ENCODE measurements at places on chromosomes 1 and 21. TPM values are rescaled to one million over a fixed set of nuclear protein-coding genes. Genes with fewer than 3 reads are reported as not detected.

DNA sequence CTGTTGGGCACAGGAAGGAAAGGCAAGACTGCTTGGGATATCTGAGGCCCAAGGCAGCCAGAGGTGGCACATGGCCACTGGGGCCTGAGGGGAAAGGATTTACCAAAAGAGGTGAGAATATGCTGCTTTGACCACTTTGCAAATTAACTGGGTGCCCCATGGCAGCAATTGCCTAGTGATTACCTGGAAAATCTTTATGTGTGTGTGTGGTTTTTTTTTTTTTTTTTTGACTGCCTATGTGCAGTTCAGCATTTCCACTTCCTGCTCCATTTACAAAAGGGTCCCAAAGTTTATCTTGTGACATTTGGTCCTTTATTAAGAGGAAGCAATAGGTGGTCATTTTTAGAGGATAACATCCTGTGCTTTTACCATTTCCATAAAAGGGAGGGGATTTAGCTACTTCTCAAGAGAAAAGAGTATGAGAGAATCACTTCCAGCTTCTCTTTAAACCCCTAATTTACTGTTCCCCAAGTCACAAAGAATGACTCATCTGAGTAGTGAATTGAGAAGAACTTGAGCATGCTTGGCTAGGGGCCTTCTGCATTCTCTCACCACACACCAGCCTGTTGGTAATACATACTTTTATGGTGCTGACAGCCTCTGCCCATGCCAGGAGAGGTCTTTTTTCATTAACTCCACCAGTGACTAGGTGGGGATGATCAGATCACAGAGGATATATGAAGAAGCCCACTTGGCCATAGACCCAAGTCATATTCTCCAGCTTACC is 52.1 kb downstream of the SYDE2 start:
- DNase-seq, result no peak
- H3K27ac ChIP-seq, result no peak overlapping the region
- peaks cover 3% of the 10 kb centered on the region for H3K36me3 ChIP-seq
- no peaks in the 10 kb centered on the region for H3K27me3 ChIP-seq

- no peaks in the 10 kb centered on the region for H3K36me3 ChIP-seq
- no peak overlapping the region for H3K4me3 ChIP-seq
- H3K27me3 ChIP-seq, result peaks cover 16% of the 10 kb centered on the region
- no peak overlapping the region for H3K27ac ChIP-seq
- H3K4me1 ChIP-seq, result no peaks in the 10 kb centered on the region
- no peak for DNase-seq
Measured at GRCh38 chr1:160664573-160665051, 17.8 kb upstream of the SLAMF1 start.

DNA sequence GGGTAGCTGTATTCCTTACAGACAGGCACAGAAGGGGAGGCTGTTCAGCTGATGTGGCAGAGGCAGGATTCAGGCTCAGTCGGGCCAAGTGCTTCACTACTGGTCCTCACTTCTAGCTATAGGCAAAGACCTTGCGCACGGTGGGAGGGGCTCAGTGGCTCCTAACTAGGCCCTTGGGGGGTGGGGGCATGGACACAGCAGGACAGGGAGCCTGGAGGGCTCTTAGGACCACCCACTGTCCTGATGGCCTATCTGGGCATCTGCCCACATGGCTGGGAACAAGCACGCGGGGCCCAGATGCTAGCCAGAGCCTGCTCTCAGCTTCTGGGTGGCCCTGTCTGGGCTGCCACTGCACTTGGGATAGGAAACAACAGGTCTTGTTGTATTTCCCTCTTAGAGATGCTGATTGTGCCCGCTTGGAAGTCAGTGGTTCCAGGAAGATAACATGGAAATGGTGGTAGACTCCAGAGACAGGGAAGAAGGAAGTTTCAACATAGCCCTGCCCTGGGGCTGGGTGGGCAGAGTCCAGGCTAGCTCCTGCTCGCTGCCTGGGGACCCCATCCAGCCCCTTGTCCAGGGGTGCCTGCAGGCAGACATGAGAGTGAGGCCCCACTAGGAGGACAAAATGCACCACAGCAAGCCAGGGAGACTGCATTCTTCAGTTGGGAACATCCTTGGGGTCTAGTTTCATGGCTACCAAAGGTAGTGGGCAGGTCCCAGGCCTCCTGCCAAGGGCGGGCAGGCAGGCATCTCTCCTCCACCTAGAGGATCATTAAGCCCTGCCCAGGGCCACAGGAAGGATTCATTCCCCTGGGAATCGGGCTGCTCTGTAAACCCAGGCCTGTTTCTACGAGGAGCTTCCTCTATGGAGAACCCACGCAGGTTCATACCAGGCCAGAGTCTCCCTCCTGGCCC is 102.5 kb downstream of the BCAR3 start:
- peaks cover 15% of the 10 kb centered on the region for H3K36me3 ChIP-seq
- no peak overlapping the region for H3K4me3 ChIP-seq
- H3K4me1 ChIP-seq, result peaks cover 52% of the 10 kb centered on the region
- no peaks in the 10 kb centered on the region for H3K27me3 ChIP-seq
- no peak for DNase-seq
- H3K27ac ChIP-seq, result peak overlapping the region; percentile 81

S100A7 gene
- not detected for total RNA-seq

DNA sequence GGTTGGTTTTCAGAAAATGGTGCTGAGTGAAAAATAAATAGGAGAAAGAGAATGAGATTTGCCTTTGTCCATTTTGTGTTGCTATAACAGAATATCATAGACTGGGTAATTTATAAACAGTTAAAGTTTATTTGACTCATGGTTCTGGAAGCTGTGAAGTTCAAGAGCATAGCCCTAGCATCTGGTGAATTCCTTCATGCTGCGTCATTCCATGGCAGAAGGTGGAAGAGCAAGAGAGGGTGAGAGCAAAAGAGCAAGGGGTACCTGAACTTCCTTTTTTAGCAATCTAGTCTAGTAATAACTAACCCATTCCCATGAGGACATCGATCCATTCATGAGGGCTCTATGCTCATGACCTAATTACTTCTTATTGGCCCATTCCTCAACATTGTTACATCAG is 209.1 kb upstream of the ZP4 start:
- no peaks in the 10 kb centered on the region for H3K36me3 ChIP-seq
- no peak for DNase-seq
- no peak overlapping the region for H3K27ac ChIP-seq
- no peaks in the 10 kb centered on the region for H3K27me3 ChIP-seq

GRCh38 chr1:200359610-200360163 is 50.1 kb downstream of the ZNF281 start:
- H3K4me3 ChIP-seq, result no peak overlapping the region
- no peak overlapping the region for H3K27ac ChIP-seq
- H3K27me3 ChIP-seq, result no peaks in the 10 kb centered on the region
- peaks cover 13% of the 10 kb centered on the region for H3K4me1 ChIP-seq
- H3K36me3 ChIP-seq, result no peaks in the 10 kb centered on the region

DNA sequence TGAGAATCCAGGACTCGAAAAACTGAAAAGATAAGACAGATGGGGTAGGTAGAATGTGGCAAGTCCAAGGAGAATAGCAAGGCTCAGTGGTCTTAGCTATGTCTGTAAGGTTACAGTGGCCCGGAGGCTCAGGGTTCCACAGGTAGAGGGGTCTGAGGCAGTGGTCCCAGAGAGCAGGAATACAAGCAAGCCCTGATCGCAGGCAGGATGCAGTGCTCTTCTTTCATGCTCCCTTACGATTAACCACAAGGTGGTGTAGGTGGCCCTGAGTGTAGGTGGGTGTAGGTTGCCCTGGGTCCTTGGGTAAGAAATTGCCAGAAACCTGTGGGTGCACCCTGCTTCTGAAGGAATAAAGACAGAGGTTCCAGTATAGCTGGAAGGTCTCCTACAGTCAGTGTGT is 99.1 kb upstream of the RAB3GAP2 start:
- peaks cover 1% of the 10 kb centered on the region for H3K27me3 ChIP-seq
- H3K36me3 ChIP-seq, result no peaks in the 10 kb centered on the region

GRCh38 chr1:203421246-203421645 is 54.4 kb upstream of the PRELP start:
- peaks cover 2% of the 10 kb centered on the region for H3K36me3 ChIP-seq
- DNase-seq, result no peak
- peaks cover 5% of the 10 kb centered on the region for H3K27me3 ChIP-seq
- no peak overlapping the region for H3K27ac ChIP-seq
- H3K4me3 ChIP-seq, result no peak overlapping the region

DNA sequence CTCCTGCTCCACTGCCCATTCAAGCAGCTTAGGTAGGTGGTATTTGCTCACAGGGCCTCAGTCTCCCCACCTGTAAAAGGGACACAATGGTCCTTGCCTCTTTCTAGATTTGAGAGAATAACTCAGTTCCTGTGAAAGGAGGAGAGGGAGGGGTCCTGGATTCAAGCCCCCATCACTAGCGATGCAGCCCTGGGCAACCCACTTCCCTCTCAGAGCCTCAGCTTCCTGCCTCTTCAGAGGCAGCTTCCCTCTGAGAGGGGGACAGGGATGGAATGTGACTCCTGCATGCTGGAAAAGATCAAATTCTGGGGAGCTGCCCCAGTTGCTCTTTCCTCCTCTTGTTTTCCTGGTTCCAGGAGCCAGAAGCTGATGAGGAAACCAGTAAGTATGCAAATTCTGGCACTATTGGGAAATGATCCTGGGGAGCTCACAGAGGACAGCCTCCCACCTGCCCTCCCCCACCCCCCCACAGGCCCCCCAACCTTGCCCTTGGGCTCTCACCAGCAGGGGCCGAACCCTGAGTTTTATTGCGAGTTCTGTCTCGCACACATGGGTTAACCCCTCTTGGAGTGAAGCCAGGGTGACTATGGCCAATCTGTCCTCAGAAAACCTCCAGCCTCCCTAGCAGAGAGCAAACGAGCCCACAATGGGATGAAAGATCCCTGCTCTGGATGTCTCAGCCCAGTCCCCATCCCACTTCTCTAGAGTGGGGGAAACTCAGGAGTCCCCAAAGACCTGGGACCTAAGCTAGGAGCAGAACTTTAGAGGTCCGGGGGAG is 11.7 kb downstream of the ZC3H12A start:
- H3K27ac ChIP-seq, result no peak overlapping the region
- H3K4me3 ChIP-seq, result no peak overlapping the region
- H3K27me3 ChIP-seq, result no peaks in the 10 kb centered on the region
- DNase-seq, result no peak
- H3K4me1 ChIP-seq, result peaks cover 19% of the 10 kb centered on the region
- H3K36me3 ChIP-seq, result peaks cover 17% of the 10 kb centered on the region

UBE2U gene
- total RNA-seq, result not detected

CHAF1B gene
- 3.6 TPM for total RNA-seq

- H3K27ac ChIP-seq, result no peak overlapping the region
- H3K4me1 ChIP-seq, result peaks cover 8% of the 10 kb centered on the region
- no peak overlapping the region for H3K4me3 ChIP-seq
- no peaks in the 10 kb centered on the region for H3K27me3 ChIP-seq
Measured at GRCh38 chr1:3495776-3496745, 41.6 kb downstream of the ARHGEF16 start.

DNA sequence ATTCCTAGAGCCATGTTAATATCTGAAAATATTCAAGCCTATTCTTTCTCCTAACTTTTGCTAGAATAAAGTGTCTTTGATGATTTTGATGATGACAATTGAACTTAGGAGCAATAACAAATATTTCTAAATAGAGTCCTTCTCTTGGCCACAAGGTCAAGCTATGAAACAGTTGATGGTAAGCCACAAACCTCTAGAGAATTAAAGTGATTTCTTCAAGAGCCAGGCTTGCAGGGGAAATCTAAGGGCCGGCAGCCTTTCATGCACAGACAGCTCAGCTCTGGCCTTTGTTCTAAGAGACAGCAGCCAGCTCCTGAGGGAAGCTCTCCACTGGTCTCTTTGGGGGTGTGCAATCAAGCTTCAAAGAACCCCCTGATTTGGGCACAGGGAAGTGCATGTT is 59.0 kb downstream of the SUSD4 start:
- H3K27me3 ChIP-seq, result peaks cover 4% of the 10 kb centered on the region
- no peak for DNase-seq
- peak overlapping the region; percentile 15 for H3K27ac ChIP-seq
- H3K4me1 ChIP-seq, result no peaks in the 10 kb centered on the region
- no peak overlapping the region for H3K4me3 ChIP-seq

VANGL2 gene
- total RNA-seq, result 8.0 TPM

DNA sequence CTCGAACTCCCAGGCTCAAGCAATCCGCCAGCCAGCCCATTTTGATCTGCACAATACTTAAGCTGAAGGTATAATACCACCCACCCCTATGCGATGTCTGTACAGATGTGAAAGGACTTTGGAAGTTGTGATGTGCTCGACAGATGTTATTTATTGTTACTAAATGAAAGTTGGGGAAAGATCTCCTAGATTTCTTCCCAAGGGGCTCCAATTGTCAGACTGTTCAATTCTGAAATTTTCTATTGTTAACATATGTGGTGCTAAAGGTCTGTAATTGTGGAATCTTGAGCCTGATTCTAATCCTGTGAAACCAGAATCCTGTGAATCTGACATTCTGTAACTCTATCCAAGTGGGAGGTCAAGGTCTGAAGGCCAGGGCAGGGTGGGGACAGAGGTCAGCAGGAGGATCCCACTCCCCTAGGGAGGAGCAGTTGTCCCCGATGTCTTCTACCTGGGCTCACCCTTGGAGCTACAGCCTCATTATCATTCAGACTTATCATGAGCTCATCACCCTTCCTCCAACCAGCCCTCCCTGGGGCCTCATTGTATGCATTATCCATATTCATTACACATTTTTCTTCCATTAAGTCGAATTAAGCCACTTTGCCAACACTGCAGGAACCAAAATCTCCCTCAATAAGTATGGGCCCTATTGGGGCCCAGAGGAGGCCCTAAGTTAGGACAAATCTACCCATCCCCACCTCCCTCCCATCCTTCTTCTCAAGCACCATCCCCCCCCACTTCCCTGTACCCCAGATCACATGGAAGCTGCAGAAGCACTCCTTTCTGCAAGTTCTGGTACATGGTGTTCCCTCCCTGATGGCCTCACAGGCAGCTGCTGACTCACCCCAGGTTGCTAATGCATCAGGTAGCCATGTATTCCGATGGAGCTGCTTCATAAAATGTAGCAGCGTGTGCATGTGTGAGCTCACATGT is 32.3 kb downstream of the SHISAL2A start:
- H3K36me3 ChIP-seq, result no peaks in the 10 kb centered on the region
- DNase-seq, result no peak
- no peak overlapping the region for H3K4me3 ChIP-seq
- no peaks in the 10 kb centered on the region for H3K27me3 ChIP-seq
- H3K27ac ChIP-seq, result peak overlapping the region; percentile 60
- peaks cover 60% of the 10 kb centered on the region for H3K4me1 ChIP-seq

BARHL2 gene
- not detected for total RNA-seq

DNA sequence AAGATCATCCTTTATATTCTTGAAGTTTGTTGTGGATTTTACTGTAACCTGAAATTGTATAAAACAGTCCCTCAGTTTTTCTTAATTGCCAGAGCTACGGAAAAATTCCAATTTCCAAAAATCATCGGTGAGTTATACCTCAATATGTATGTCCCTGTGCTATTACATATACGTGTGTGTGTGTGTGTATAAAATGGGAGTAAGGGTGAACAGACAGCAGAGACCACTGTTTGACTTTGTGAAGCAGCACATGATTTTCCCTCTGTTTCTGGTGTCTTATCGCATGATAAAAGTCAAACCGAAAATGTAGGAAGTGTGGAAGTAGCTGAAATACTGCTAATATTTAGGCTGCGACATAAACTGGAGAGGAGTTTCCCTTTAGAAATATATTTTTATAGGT is 1.2 kb downstream of the OR2T1 start:
- no peaks in the 10 kb centered on the region for H3K36me3 ChIP-seq
- DNase-seq, result no peak
- no peaks in the 10 kb centered on the region for H3K4me1 ChIP-seq
- H3K27me3 ChIP-seq, result no peaks in the 10 kb centered on the region

PTGER3 gene
- total RNA-seq, result 7.9 TPM
